Activated naive CD4-positive, alpha-beta T cell (primary cell): ENCODE measurements at places on chromosomes 2 and 18.

- DNase-seq, result no peak
These were observed 399.4 kb downstream of the ZEB2 start for GRCh38 chr2:144120487-144120886.

GRCh38 chr2:165402162-165402561 is 67.3 kb upstream of the CSRNP3 start:
- no peak for DNase-seq

DNA sequence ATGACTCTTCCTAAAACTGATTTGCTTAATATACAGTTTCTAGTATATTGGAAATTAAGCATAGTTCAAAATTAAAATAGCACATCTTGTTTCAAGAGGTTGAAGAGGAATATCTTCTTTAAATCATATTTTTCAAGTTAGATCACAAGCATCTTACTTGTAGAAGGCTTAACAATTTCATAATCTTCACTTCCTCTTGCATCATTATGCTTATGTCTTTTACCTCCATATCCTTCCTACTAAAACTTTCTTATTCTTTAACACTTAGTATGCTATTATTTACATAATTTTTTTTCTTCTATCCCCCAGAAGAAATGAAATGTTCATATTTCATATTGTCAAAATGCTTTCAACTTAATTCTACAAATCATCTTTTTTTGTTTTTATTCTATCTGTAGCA is 1354.9 kb upstream of the TMEFF2 start:
- DNase-seq, result no peak

GRCh38 chr2:15300624-15301573 is 260.2 kb downstream of the NBAS start:
- no peak for DNase-seq

- DNase-seq, result no peak
These were observed 1142.1 kb downstream of the CNTNAP5 start for GRCh38 chr2:125167152-125167551.
